ENCODE measurements at places on chromosomes 16 and 17.

GRCh38 chr17:40181205-40181604 is 3.9 kb downstream of the RAPGEFL1 start:
- no peak for DNase-seq

GRCh38 chr17:65385726-65386125 is 175.7 kb downstream of the AXIN2 start:
- no peak for DNase-seq

DNA sequence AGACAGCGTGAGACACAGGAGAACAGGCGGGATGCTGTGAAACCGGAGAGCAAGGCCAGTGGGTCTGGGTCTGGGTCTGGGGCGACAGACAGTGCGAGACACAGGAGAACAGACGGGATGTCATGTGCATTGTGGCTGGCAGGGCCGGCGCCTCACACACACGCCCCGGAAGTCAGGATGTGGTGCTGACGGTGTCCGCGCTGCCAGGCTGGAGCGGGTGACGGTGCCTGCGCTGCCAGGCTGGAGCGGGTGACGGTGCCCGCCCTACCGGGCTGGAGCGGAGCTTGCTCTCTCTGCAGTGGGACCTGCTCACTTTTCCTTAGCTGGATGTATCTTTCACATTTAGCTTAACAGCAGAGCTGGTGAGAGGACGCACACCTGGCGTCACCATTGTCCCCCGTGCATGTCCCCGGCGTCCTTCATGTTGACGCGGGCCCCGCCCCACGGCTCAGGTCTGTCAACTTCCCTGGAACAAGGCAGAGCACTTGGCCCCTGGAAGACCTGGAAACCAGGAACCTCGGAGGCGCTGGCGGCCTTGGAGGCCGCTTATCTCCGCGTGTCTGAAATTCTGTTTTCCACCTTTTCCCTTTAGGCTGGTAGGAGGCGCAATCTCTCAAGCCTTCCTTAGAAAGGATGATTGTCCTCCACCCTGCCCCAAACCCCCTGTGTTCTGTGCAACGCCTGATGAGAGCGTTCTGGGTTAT is 43.0 kb upstream of the ZNF750 start:
- no peak for DNase-seq

GRCh38 chr17:35560703-35561102 is at the start of gene SLFN14:
SLFN14 (minus strand) TSS chr17:35560819; CDS start chr17:35558062, 2,757 bp downstream.
- DNase-seq, result no peak

DNA sequence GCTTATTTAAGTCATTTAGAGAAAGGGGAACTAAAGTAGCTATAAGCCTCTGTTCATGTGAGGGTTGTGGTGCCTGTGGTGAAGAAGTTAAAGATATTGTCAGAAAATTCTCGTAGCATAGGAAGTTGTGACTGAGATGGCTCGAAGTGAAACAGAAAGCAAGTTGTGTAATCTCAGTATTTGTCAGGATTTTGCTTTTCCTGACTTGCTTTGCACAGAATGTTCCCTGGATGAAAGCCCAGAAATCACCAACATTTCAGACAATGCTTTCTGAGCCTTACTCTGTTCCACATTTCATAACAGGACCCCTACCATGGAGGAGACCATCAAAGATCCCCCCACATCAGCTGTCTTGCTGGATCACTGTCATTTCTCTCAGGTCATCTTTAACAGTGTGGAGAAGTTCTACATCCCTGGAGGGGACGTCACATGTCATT is 10.6 kb downstream of the CALCOCO2 start:
- no peak for DNase-seq

- DNase-seq, result no peak
These were observed 78.7 kb upstream of the MTMR4 start for GRCh38 chr17:58593123-58593522.

DNA sequence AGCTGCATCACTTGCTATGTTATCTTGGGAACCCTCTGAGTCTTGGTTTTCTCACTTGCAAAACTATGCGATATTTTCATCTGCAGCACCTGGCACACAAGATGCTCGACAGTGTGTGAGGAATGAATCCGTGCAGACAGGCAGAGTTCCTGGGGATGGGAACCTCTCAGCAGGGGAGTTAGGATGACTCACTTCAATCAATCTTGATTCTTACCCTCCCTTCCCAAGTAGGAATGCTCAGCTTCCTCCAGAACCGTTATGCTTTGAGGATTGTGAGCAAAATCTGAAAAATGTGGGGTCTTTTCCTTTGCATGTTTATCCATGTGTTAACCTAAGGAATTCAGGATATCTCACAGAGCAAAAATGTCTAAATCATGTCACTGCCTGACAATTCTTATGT is 68.9 kb upstream of the HNF1B start:
- no peak for DNase-seq

GRCh38 chr17:61392679-61393078 is 7.0 kb upstream of the TBX2 start:
- no peak for DNase-seq

- peak; percentile 43 for DNase-seq
These were observed 53.0 kb upstream of the GAS7 start for GRCh38 chr17:10251212-10251948.

DNA sequence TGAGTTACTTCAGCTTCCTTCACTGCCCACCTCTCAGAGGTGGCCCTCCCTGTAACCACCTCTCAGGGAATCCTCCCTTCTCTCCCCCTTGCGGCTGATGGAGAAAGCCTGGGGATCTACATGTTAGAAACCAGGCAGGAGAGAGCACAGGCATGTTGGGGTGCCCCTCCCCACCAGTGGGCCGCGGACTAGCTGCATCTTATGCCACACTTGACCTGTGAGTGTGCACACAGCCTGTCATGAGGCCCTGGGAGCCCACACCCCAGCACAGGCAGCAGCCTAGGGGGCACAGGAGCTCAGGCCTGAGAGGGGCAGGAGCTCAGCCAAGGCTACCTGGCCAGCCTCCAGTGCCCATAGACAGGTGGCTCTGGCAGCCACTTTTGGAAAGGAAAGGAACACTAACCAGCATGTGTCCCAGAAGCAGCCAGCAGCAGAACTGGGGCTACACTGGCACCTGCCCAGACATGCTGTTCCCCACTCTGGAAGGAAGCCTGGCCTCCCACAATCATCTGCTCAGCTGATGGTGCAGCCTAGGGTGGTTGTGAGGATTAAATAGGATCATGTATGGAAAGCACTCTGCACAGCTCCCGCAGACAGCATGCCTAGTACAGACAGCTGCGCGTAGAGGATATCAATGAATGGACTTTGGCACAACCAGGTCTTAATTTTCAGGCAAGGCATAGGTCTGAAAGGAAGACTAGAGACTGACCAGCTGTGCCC is 60.5 kb downstream of the TMEM132E start:
- DNase-seq, result no peak

DNA sequence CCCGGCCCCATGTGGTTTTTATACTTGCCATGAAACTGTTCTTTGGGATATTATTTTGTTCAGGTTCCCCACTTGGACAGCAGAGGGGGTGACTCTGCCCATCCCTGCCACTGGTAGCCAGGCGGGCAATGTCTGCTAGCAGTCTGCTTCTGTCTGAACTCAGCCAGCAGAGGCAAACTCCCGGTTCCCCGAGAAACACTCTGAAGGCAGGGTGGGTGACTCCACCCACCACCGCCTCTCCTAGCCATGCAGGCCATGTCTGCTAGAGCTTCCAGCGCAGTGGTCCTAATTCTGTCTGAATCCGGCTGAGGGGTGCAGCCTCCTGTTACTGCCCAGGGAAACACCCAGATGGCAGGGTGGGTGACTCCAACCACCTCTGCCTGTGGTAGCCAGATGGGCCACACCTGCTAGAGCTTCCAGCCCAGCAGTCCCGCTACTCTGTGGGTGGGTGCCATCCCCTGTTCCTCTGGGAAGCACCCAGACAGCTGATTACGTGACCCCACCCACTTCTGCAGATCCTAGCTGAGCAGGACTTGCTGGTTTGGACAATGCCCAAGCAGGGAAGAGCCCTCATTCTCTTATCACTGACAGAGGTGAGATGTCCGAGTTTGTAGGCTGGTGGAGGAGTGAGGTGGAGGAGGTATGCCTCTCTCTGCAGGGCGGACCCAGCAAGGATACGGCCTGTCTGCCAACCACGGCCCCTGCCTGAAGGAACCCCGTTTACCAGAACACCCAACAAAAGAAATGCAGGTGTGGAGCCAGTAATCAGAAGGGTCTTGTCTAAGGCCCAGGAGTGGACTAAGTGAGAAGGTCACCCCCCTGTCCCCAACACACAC is 22.4 kb downstream of the NLRP1 start:
- DNase-seq, result no peak

- DNase-seq, result no peak
These were observed 21.6 kb downstream of the CD300LF start for GRCh38 chr17:74691151-74691550.

DNA sequence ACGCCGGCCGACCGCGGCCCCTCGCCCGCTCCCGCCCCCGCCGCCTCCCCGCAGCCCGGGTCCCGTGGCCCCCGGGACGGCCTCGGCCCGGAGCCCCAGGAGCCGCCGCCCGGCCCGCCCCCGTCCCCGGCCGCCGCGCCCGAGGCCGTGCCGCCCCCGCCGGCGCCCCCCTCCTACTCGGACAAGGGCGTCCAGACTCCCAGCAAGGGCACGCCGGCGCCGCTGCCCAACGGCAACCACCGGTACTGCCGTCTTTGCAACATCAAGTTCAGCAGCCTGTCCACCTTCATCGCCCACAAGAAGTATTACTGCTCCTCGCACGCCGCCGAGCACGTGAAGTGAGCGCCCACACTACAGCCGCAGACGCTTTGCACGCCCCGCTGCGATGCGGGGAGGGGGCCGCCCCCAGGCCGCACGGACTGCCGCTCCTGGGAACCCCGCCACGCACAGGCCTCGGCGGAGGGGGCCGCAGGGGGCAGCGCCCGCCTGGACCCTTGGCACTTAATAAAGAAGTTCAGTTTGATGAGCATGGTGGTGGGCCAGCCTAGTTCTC is 35.5 kb upstream of the ZC3H18 start:
- no peak for DNase-seq

- peak; percentile 82 for DNase-seq
These were observed 65.9 kb downstream of the METRNL start for GRCh38 chr17:83145358-83145738.

- DNase-seq, result no peak
These were observed 15.8 kb downstream of the SLC7A5 start for GRCh38 chr16:87853411-87854052.

GRCh38 chr16:78094166-78094565 is 5.3 kb upstream of the WWOX start:
- DNase-seq, result no peak

DNA sequence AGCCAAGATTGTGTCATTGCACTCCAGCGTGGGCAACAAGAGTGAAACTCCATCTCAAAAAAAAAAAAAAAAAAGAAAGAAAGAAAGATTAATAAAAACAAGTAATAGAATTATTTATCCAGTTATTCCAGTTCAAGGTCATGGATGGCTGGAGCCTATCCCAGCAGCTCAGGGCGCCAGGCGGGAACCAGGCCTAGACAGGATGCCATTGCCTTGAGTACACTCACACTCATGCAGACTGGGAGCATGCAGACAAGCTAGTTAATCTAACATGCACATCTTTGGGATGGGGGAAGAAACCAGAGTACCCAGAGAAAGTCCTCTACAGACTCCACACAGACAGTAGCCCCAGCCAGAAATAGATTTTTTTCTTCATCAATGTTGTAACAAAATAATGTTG is 17.9 kb downstream of the PDP2 start:
- no peak for DNase-seq

GRCh38 chr17:42618442-42619150 is 9.1 kb downstream of the TUBG1 start:
- DNase-seq, result no peak

DNA sequence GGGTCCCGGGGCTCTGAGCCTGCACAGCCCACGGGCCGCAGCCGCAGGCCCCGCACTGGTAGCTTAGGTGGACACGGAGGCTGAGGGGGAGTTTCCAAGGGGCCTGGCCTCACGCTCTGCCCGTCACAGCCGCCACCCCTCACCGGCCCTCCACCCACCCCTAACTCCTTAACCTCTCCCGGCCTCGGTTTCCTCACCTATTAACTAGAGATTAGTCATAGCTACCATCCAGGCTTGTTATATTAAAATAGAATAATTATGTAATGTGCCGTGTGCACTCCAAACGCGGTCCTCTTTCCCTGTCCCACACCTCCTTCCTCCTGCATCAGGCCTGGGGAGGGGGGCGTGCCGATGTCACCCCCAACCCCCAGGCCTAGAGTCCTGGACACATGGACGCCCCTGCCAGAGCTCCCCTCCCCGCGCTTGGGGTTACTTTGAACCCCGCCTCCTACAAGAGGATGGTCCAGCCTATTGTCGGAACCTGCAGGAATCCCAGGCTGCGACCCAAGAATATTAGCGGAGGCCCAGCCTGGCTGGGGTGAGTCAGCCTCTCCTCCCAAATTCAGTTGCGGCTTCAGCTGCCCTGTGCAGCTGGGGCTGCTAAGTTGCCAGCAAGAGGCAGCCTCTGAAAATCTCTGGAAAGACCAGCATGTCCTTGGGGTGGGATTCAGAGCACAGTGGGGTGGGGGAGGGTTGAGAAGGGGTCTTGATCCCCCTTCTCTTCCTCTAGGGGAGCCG is 17.3 kb downstream of the SOCS3 start:
- no peak for DNase-seq

GRCh38 chr16:2422123-2422867 is 7.0 kb upstream of the CCNF start:
- no peak for DNase-seq

DNA sequence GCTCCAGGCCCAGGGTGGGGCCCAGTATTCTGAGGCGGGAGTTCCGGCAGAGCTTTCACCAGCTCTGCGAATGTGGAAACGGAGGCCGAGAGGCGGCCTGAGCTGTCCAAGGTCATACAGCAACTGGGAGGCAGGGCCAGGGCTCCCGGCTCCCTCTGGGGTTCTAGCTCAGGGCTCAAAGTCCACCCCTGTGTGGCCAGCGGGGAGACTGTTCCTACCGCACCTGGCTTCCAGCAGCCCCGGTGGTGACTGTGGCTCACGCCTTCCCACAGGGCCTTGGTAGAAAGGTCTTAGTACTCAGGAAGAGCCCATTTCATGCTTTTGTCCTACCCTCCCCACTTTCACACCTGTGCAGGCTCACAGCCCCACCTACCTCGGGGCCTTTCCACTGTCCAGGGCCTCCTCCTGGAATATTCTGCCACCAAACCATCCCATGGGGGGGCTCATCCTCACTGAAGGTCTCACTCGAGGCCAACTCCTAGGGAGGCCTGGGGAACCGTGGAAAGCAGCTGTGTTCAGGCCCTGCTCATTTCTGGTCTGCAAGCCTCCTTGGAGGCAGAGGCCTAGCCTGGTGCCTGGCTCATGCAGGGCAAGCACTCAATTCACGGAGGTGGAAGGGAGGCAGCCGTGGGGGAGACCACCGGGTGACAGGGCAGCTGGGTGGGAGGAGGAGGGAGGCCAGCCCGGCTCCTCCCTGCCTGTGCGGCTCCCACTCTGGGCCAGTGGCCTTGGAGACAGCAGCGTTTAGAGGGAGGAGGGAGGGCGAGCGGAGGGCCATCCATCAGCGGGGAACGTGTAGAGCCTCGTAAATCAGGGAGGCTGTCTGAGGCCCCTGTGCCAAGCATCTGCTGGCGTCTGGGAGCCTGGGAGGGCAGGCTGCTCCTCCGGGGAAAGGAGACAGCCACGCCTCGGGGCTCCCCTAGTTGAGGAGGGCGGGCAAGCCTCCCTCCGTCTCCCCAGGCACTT is 12.7 kb upstream of the DOC2B start:
- no peak for DNase-seq

- no peak for DNase-seq
These were observed 1.8 kb upstream of the CBX1 start for GRCh38 chr17:48102798-48103715.

GRCh38 chr16:70380919-70381603 is 34.4 kb downstream of the DDX19A start:
- peak; percentile 99 for DNase-seq

- DNase-seq, result peak; percentile 69
These were observed 232.4 kb downstream of the CBLN1 start for GRCh38 chr16:49049191-49049590.

GRCh38 chr16:84378567-84378966 is 10.2 kb downstream of the ATP2C2 start:
- DNase-seq, result no peak
